ENCODE measurements at places on chromosomes 3 and 15. TPM values are rescaled to one million over a fixed set of nuclear protein-coding genes. Genes with fewer than 3 reads are reported as not detected.

DNA sequence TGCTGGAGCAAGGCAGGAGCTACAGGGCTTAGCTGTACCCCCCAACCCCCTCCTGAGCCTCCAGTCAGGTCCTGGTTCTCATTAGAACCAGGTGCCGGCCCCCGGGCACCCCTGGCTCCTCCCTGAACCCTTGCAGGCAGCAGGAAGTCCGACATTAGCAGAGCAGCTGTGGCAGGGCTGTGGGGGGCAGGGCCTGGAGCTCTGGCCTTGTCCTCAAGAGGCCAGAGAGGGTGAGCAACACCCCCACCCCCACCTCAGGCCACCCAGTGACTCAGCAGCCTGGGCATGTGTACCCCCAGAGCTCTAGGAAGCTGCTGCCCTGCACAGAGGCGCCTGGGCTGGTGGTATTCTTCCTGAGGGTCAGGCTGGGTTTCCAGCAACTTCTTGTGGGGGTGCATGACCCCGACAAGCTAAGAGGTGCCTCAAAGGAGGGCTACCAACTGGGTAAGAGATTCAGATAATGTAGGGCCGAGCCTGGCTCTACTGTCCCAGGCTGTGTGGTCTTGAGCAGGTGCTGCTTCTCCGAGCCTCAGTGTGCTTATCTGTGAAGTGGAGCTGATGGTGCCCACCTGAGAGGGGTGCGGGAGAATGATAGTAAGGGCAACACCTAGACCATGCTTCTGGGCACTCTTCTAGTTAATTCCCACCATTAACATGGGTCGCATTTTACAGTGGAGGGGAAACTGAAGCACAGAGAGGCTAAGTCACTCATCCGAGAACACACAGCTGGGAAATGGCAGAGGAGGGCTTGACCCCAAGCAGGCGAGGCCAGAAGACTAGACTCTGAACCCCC lies 16.0 kb downstream of the H1-8 start:
- no peaks in the 10 kb centered on the region for H3K27me3 ChIP-seq
- peak; percentile 55 for DNase-seq
- H3K4me3 ChIP-seq: no peak overlapping the region
- peaks cover 19% of the 10 kb centered on the region for H3K4me1 ChIP-seq
- H3K36me3 ChIP-seq: no peaks in the 10 kb centered on the region

DNA sequence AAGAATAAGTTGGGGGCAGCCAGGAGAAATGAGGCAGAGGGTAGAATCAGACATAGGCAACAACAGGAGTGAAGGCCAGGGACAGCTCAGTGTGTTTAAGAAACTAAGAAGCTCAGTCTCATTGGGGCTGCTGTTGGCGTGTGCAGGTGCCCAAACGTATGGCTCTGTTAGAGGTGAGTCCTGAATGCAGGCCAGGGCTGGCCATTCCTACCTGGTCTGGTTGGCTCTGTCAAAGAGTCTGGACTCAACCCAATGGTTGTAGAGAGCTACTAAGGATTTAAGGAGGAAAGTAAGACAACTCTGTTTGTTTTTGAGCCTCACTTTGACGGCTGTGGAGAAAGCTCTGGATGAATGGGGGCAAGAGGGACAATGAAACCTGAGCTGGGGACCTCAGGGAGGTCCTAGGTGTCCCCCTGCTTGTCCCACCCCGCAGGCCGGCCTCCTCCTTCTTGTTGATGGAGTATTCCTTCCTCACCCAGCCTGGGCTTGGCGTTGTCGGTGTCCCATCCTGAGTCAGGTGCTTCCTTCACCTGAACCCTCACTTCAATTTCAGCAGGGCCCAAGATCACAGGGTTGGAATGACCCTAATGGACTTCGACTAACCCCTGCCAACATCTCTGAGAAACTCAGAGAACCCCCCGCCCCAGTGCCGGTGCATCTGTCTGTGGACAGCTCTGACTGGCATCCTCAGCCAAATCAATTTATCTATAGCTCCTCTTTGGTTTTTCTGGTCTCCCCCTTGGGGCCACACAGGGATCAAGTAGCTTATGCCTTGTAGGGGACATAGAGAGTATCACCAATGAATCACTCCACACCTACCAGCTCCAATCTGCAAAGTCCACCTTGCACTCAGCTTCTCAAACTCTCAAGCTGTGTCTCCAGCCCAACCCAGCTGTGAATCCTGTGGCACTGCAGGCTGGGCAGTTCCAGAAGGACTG lies 8.3 kb downstream of the ITGA11 start:
- H3K4me1 ChIP-seq: no peaks in the 10 kb centered on the region
- H3K36me3 ChIP-seq: no peaks in the 10 kb centered on the region
- DNase-seq: no peak
- H3K4me3 ChIP-seq: no peak overlapping the region
- H3K27ac ChIP-seq: no peak overlapping the region

GRCh38 chr3:104717828-104718196 lies 648.9 kb upstream of the ALCAM start:
- H3K27ac ChIP-seq: no peak overlapping the region
- no peak overlapping the region for H3K4me3 ChIP-seq
- no peak for DNase-seq
- no peaks in the 10 kb centered on the region for H3K27me3 ChIP-seq
- H3K36me3 ChIP-seq: no peaks in the 10 kb centered on the region
- peaks cover 11% of the 10 kb centered on the region for H3K4me1 ChIP-seq

- H3K4me3 ChIP-seq: no peak overlapping the region
- H3K27ac ChIP-seq: no peak overlapping the region
- DNase-seq: no peak
- H3K36me3 ChIP-seq: no peaks in the 10 kb centered on the region
Measured at GRCh38 chr3:159974-160373, 36.6 kb upstream of the CHL1 start.

DNA sequence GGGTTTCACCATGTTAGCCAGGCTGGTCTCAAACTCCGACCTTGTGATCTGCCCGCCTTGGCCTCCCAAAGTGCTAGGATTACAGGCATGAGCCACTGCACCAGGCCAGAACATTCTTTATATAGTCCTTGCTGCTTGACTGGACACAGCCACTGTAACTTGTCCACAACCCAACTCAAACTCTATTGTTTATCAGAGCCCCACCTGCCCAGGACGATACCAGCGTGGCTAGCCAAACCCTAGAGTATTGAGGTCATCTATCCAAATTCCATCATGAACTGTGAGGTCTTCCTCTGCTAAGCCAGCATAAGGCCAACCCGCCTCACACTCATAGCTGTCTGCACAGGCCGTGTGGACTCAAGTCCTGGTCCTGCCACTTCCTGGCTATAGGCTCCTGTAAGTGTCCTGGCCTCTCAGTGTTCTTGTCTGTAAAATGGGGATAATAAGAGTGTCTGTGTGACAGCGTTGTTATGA lies 63.9 kb downstream of the DAPK2 start:
- peaks cover 96% of the 10 kb centered on the region for H3K4me1 ChIP-seq
- peak; percentile 73 for DNase-seq
- H3K27me3 ChIP-seq: no peaks in the 10 kb centered on the region
- H3K36me3 ChIP-seq: no peaks in the 10 kb centered on the region
- H3K27ac ChIP-seq: peak overlapping the region; percentile 96

DNA sequence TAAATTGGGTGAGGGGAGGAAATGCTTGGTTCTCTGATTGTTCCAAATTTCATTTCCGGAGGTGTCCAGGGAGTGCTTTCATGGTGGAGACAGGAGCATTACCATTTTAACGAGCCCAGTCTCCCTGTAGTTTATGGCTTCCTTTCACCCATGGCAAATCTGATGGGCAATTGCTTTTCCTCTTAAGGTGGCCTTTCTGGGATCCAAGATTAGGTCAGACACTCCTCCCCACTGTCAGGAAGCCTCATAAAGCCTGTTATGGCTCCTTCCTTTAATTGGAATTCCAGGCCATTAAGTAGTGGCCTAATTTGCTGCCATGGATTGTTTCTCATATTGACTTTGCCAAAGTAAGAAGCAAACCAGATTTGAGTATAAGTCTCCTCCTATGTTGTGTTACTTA lies 157.8 kb downstream of the PDCD6IP start:
- H3K27ac ChIP-seq: no peak overlapping the region
- peaks cover 29% of the 10 kb centered on the region for H3K4me1 ChIP-seq
- H3K4me3 ChIP-seq: no peak overlapping the region

- no peaks in the 10 kb centered on the region for H3K27me3 ChIP-seq
- H3K27ac ChIP-seq: no peak overlapping the region
- no peak overlapping the region for H3K4me3 ChIP-seq
- no peaks in the 10 kb centered on the region for H3K36me3 ChIP-seq
- no peak for DNase-seq
Measured at GRCh38 chr15:89184886-89185526, 36.4 kb downstream of the RLBP1 start.

DNA sequence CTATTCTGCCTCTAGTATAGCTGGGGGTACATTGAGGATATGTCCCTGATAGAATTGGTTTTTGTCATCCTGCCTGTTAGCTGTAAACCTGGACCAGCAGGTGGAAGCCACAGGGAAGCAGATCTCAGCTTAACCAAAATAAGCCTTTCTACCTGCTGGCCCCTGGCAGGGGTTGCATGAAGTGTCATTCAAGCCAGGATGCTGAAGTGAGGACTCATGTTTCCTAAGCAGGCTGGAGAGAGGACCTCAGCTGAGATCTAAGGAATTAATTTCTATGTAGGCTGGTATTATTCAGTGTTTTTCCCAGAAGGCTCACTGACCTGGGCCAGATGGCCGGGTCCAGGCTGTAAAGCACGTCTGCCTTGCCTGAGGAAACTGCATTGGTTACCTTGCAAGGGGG lies 128.9 kb downstream of the MEGF11 start:
- no peaks in the 10 kb centered on the region for H3K4me1 ChIP-seq
- no peak overlapping the region for H3K27ac ChIP-seq
- H3K36me3 ChIP-seq: no peaks in the 10 kb centered on the region
- H3K27me3 ChIP-seq: no peaks in the 10 kb centered on the region
- no peak overlapping the region for H3K4me3 ChIP-seq

- H3K4me3 ChIP-seq: no peak overlapping the region
- peaks cover 6% of the 10 kb centered on the region for H3K4me1 ChIP-seq
- H3K27me3 ChIP-seq: no peaks in the 10 kb centered on the region
- no peak for DNase-seq
Measured at GRCh38 chr3:196323016-196323415, 5.0 kb upstream of the DYNLT2B start.

- H3K27ac ChIP-seq: no peak overlapping the region
- no peak for DNase-seq
- no peaks in the 10 kb centered on the region for H3K36me3 ChIP-seq
- no peak overlapping the region for H3K4me3 ChIP-seq
Measured at GRCh38 chr3:160049565-160049964, 60.9 kb downstream of the IL12A start.

DNA sequence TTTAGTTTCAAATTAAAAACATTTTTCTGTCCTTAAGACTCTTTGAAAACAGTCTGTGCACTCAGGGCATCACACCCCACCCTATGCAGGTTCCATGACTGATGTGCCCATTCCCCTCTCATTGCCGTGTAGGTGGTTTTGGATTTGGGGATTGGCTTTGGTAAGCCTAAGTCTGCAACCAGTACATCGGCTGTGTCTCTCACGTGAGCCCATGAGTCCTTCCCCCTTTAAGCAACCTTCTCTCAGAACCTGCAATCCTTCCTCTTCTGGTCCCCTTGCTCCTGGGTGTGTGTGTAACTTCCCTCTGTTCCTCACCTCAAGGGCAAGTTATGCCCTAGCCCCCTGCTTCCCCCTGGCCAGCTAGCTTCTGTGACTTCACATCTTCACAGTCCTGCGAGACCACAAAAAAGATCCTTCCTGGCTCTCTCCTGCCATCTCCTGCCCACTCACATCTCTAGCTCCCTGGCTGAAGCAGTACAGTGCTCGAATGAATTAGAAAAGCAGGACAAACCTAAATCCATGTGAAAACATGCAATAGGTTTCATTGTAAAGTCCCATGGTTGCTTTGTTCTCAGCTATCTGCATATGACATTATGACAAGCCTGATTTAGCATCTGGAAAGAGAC lies 126.7 kb downstream of the UACA start:
- no peaks in the 10 kb centered on the region for H3K4me1 ChIP-seq
- DNase-seq: no peak
- H3K36me3 ChIP-seq: no peaks in the 10 kb centered on the region
- H3K27me3 ChIP-seq: no peaks in the 10 kb centered on the region
- no peak overlapping the region for H3K27ac ChIP-seq

DNA sequence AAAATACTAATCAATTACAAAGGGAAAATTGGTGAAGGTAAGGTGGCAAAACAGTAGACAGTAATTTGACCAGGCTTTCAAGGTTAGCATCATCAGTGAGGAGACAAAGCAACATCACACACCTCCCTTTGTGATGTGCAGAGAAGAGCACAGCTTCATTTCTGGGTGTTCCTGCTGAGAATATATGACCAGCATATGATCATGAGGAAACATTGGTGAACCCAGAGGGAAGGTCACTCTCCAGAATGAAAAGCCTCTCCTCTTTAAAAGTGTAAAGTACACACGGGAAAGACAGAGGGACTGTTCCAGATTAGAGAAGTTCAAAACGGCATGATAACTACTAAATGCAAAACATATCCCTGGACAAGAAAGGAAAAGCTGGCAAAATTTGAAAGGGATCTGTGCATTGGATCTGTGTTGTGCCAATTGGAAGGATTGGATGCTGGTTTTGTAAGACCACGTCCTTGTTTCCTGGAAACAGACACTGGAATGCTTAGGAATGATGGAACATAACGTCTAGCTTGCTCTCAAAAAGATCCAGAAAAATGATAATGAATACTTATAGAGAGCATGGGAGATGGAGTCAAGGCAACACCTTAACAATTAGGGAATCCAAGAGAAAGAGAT lies 80.6 kb upstream of the MITF start:
- no peak overlapping the region for H3K27ac ChIP-seq
- no peaks in the 10 kb centered on the region for H3K4me1 ChIP-seq
- H3K4me3 ChIP-seq: no peak overlapping the region
- no peaks in the 10 kb centered on the region for H3K36me3 ChIP-seq

- peak; percentile 27 for DNase-seq
- no peaks in the 10 kb centered on the region for H3K4me1 ChIP-seq
- no peak overlapping the region for H3K4me3 ChIP-seq
- H3K27me3 ChIP-seq: no peaks in the 10 kb centered on the region
- H3K36me3 ChIP-seq: no peaks in the 10 kb centered on the region
Measured at GRCh38 chr3:157265931-157266330, 106.0 kb upstream of the CCNL1 start.

- no peak overlapping the region for H3K27ac ChIP-seq
- no peaks in the 10 kb centered on the region for H3K27me3 ChIP-seq
- no peak for DNase-seq
- H3K36me3 ChIP-seq: no peaks in the 10 kb centered on the region
Measured at GRCh38 chr3:55959471-55960080, 472.5 kb upstream of the WNT5A start.

DNA sequence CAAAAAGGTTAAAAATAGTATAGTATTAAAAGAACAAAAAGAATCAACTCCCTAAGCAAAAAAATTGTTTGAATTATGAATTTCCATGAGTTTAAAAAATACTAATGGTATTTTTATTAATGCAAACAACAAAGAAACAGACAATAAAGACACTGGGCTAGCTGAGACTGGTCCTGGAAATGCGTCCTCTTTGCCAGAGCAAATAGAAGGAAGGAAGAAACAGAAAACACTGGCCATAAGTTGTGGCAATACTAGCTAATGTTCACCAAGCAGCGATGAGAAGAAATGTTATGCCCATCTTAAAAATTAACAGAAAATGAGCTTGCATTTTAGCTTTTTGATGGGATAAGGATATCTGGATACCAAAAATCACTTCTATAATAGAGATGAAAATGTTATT lies 88.6 kb downstream of the TBL1XR1 start:
- no peak for DNase-seq
- H3K4me1 ChIP-seq: peaks cover 81% of the 10 kb centered on the region
- H3K27me3 ChIP-seq: no peaks in the 10 kb centered on the region
- H3K27ac ChIP-seq: peak overlapping the region; percentile 73

Gene FEZF2
- not detected for total RNA-seq

Gene CELF6
- total RNA-seq: 4.6 TPM

Gene RBM6
- total RNA-seq: 109 TPM

Gene PFN2
- total RNA-seq: 90.2 TPM

Measured in Karpas-422 (cell line).